Posterior vena cava (tissue), 2 donors: ENCODE measurements at places on chromosomes 13 and 19. TPM values are rescaled to one million over a fixed set of nuclear protein-coding genes. Genes with fewer than 3 reads are reported as not detected.

- DNase-seq, result no peak
Measured at GRCh38 chr13:74129500-74130191, 4.6 kb downstream of the KLF12 start.

DNA sequence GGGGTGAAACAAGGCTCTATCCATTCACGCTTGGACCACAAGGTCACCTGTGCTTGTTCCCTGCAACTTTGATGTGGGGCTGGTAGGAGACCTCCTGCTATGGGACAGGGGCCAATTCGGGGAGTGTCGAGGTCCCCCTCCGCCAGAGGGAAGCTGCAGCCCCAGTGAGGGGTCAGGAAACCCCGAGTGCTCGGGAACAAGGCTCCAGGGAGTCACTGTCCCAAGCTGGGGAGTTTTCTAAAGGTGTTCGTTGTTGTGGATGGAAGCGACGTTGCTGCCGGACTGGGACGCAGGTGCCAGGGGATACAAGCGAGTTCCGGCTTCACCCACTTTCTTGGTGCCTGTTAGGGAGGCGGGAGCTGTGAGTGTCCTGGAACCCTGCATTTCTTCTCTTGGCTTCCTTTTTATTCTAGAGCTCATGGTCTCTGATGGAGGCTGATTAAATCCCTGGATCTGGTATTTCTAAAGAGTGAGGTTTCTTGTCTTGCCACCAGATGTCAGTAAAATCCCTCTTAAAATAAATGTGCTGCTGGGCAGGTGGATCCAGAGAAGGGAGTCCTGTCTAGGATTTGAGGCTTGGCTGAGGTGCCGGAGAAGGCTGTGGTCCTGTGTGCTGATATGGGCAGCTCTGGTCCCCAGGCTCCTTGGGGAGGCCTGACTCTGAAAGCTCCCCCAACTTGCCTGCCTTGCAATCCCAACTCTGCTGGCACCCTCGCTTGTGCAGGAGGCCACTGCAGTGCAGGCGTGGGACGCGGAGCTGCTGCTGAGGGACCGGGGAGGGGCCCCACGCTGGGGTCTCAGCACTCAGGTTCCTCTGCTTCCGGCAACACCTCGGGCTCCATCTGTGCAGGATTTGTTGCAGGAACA lies 153.9 kb downstream of the TEX29 start:
- peak; percentile 72 for DNase-seq

GRCh38 chr13:46555722-46556417 lies 2.9 kb downstream of the LRCH1 start:
- no peak for DNase-seq

The CD177 gene
- total RNA-seq, result 2.8 TPM

DNA sequence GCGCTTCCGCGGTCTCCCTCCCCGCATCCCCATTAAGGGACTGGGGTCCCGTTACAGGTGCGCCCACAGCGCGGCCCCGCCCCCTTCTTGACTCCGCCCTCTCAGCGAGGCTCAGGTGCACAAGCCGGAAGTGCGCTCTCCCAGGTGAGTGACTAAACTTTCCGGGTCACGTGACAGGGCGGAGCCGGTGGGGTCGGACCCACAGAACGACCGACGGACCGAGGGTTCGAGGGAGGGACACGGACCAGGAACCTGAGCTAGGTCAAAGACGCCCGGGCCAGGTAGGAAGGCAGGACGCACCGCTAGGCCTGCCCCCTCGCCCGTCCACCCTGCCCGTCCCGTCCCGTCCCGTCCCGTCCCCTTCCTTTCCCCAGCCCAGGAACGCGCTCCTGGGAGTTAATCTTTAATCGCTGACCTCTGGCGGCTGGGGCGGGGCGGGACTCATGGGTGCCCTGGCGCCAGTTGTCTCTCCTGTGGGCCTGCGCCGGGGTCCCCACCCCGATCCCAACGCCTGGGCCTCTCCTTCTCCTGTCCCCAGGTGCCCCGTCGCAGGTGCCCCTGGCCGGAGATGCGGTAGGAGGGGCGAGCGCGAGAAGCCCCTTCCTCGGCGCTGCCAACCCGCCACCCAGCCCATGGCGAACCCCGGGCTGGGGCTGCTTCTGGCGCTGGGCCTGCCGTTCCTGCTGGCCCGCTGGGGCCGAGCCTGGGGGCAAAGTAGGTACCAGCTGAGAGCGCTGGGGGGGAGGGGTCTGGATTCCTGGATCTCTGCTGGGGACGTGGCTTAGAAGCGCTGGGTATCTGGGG lies at the start of gene CRB3:
Gene CRB3, plus strand, starts transcription at position 202 of the 804 bp plus-strand sequence. Its CDS starts 431 bp downstream, at position 633.
- DNase-seq, result no peak

GRCh38 chr19:44845286-44845611 lies 848 bp upstream of the NECTIN2 start:
- no peak for DNase-seq

DNA sequence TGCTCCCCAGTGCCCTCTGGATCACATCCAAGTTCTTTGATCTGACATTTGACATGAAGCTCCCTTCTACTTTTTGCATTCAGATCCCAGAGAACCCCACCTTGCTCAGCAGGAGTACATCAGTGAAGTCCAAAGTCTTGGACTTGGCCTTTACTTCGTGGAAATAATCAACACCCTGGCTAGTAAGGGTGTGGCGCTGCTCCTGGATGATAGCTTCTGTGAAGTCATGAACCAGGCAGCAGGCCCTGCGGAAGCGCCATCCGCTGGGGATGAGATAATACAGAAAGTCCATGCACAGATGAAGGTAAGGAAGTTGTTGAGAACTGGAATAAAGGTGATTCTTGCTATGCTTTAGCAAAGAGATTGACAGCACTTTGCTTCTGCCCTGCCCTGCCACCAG lies 43.2 kb downstream of the OR10H4 start:
- no peak for DNase-seq
